Stimulated activated CD4-positive, alpha-beta T cell treated with anti-CD3 and anti-CD28 coated beads, TNF-alpha, amount 100 ng/mL, for 4 hours (primary cell): ENCODE measurements at places on chromosomes 12 and 14.

DNA sequence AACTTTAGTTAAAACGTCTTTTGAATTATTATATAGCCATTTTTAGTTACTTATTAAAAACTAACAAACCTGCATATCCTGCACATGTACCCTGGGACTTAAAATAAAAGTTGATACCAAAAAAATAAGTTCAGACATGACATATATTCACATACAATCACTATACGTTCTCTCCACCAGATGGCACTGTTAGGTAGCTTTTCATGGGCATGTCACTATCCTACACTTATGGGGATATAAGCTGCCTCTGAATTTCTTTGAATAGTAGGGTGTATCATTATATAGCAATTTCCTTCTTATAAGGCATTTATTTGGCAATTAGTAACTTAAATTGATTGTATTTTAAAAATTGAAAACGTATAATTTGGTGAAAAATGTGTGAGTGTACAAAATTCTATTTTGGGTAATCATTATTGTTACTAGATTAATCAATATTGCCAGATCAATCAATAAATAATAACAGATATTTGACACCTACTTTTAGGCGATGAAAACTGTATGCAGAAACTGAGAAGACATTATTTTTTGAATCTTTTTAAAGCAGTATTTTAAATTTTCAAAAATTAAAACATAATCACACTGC lies 31.8 kb upstream of the OR10A7 start:
- no peak for DNase-seq

- DNase-seq: no peak
Observed at GRCh38 chr12:12224240-12224940, 42.5 kb downstream of the LRP6 start.

GRCh38 chr12:53056296-53056695 lies 6.4 kb downstream of the TNS2 start:
- no peak for DNase-seq

DNA sequence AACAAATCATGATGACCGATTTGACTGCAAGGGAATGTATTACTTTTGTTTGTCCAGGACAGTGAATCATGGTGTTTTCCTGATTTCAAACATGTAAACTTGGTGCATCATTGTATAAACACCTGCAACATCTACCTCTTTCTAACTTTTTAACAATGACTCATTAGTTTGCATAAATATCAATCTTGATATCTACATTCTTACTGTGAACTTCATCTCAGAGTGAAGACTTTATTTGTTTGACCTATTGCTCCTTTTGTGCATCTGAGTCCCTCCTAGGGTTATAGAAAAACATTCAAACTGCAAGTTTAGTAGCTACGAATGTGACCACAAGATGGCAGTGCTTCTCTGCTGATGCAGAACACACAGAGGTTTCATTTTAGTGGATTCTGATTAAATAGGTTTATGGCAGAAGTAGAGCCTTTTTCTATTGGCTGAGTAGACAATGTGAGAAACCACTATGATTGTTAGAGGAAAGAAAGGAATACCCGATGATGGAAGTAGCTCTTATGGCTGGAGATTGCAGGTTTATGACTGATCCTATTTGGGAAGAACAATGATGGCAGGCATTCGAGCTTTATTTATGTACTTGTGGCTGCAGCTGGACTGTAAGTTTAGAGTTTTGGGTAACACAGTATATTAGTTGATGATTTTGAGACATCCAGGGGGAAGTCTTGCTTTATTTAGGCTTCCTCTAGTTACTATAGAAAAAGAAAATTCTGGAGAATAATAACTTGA lies 244.2 kb upstream of the OR4E1 start:
- no peak for DNase-seq

DNA sequence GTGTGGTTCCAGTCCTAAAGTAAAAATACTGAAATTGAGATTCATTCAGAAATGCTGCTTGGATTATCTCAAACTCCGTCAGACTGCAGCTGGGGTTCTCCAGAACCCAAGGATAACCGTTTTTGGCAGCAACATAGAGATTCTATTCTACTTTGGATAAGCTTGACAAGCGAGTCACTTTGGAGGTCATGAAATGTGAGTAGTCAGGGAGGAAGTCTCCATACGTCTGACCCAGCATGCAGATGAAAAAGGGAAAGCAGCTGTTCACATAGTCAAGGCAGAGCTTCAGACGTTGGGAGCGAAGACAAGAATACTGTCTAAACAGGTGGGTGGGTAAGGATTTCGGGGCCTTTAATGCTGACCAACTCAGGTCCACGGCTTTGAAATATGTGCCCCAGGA lies 14.9 kb upstream of the HSP90B1 start:
- no peak for DNase-seq

DNA sequence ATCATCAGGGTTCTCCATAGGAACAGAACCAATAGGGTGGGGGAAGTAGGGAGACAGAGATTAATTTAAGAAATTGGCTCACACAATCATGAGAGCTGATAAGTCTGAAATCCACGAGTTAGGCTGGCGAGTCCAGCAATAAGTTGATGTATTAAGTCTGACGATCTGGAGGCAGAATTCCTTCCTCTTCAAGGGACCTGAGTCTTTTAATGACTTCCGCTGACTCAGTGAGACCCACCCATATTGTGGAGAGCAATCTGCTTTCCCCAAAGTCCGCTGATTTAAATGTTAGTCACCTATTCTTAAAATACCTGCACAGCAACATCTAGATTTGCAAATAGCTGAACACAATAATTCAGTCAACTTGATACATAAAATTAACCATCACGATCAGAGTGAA lies 97.8 kb downstream of the SPTSSA start:
- no peak for DNase-seq

GRCh38 chr12:95789126-95790032 lies 1.2 kb downstream of the NTN4 start:
- no peak for DNase-seq

DNA sequence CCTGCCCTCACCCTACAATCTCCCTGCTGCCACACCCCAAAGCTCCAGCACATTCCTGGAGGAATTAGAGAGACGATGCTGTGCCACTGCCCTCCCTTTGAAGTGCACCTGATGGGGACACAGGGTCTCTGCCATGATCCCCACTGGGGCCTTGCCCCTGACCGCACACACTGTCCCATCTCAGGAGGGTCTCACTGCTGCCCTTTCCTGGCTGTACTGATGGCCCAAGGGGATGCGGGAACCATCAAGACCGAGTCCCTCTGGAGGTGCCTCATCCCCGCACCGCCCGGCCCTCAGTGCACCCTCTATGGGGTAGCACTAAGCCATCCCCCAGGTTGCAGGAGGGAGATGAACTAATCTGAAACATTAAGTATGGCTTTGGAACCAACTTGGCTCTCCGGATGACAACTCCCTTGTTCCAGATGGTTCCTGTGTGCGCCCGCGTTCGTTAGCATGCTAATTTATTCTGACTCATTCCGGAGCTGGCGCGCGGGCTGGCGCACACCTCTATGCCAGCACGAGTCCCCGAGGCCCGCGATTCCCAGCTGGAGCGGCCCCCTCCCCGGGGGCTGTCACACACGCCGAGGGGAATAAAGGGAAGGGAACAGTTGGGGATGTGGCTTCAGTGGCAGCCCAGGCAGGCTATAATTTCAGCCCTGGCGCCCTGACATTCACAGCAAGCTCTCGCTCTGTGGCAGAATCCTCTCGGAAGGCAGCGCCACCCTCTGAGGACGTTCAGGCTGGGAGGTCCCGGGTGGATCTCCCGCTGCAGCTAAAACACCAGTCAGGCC lies 34.2 kb upstream of the C14orf180 start:
- no peak for DNase-seq

GRCh38 chr12:41061192-41061591 lies 126.9 kb upstream of the PDZRN4 start:
- DNase-seq: no peak

- DNase-seq: no peak
Observed at GRCh38 chr12:104953323-104953722, 4.8 kb downstream of the SLC41A2 start.

DNA sequence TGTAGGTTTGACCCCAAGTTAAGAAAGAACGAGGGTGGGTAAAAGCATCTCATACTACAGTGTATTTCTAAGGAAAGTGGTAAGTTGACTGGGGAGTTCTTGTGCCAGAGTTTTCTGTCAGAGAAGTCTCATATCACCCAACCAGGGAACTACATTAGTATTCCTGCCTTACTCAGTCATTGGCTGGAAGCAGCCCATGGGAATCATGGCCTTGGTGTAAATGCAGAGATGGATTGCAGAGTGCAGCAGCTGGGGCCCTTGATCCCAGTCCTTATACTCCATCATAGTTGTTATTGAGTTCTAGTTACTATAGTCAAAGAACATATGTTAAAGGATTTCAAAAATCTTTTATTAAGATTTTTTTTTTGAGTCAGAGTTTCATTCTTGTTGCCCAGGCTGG lies 105.8 kb downstream of the MNAT1 start:
- no peak for DNase-seq

DNA sequence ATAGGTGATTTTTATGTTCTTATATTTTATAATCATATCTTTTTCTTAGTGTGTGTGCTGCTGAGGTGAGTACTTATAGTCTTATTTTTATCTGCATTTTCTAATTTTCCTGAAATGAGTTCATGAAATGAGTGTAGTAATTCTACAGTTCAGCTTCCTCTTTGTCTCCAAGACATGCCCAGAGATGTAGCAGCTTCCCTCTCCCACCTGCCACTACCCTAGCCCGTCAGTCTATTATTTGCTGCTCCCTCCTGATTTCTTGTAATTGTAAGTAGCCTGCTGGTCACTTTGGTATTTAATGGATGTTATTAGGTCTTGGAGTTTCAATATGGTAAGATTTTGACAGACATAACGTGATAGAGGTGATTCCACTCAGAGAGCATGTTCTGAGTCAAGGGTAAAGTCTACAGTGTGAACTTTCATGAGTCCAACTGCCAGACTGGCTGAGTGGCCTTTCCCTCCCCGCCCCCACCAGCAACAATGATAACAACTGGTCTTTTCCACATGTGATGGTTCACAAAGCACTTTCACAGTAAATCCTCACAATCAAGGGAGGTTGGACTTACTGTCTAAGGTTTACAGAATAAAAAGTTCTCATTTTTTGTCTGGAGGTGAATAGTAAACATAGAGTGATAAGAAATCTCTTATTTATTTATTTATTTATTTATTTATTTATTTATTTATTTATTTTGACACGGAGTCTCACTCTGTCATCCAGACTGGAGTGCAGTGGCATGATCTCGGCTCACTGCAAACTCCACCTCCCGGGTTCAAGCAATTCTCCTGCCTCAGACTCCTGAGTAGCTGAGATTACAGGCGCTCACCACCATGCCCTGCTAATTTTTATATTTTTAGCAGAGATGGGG lies 4.2 kb upstream of the RIPK3 start:
- no peak for DNase-seq

- no peak for DNase-seq
Observed at GRCh38 chr14:79668951-79669350, 542.4 kb downstream of the DIO2 start.

DNA sequence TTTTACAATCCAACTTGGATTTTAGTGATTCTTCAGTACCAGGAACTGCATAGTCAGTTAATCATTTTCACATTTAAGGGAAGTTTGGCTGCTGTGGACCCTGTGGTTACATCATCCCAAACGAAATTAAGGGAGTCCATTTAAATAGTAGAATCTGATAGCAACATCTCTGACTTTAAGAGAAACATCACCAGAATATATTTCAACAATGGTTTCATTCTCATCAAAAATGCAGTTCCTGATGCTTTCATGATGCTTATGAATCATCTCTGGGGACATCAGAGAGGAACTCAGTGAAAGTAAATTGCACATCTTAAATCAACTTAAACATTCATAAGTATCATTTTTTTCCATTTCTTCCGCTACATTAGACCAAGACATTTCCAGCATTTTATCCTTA lies 1170.7 kb downstream of the FSCB start:
- DNase-seq: no peak

DNA sequence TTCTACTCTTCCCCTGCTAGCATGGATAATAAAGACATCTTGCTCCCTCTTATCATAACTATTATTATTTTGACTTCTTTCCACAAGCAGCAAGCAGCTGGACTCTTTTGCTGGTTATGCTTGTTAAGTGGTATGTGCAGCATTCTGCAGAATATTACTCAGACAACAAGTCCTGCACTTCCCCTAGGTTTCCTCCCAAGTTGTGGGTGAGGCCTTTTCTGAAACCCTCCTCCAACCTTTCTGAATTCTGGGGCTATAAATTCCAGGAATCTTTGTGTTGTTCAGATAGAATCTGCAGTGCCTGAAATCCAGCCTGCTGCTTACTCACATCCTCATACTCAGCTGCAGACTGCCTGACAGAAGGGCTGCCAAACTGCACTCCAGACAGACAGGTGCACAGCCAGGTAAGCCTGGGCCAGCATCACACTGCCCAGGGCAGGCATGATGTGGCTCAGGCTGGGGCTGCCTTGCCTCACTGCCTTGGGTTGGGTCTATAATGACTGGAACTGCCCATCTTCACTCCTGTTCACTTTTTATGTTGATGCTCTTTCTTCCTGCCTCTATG lies 6.2 kb upstream of the DHRS2 start:
- no peak for DNase-seq

- DNase-seq: no peak
Observed at GRCh38 chr12:124605883-124606774, 38.7 kb upstream of the NCOR2 start.

GRCh38 chr12:13973996-13974395 lies 7.4 kb downstream of the GRIN2B start:
- no peak for DNase-seq

GRCh38 chr12:2251526-2252209 lies 198.9 kb downstream of the CACNA1C start:
- no peak for DNase-seq

- DNase-seq: no peak
Observed at GRCh38 chr14:60014402-60014801, 77.3 kb upstream of the PCNX4 start.

DNA sequence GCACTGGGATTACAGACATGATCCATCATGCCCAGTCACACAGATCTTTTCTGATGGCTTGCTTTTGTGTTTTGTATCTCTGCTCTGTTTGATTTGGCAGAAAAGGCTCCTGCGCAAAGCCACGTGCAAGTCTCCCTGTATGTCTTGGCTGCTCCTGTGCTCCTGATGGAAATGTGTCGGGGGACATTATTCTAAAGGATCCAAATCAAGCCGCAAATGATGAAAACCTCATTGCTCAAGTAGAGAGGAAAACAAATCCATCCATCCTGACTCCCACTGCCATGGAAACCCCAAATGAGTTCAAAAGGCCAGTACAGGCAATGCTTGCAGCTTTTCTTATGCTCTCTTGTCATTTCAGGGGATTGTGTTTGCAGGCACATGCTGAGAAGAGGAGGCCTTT lies 93.8 kb downstream of the NDUFA12 start:
- DNase-seq: no peak

DNA sequence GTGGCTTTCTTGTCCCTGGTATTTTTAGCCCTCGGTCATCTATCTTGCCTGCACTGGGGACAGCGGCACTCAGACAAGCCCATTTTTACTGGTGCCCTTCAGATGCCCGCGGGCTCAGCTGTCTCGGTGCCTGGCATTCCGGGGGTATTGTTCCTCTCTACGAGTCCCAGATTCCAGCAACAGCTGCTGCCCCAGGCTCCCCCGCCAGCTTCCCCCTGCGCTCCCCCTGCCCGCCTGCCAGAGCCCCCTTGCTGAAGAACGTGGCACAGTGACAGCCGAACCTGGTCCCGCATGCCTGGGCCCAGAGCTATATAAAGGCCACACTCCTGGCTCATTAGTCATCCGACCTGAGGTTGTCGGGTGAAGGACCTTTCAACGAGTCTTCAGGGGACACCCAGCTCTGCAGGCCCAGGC lies 10.9 kb upstream of the MYL2 start:
- no peak for DNase-seq

GRCh38 chr14:101105045-101105444 lies 201.5 kb upstream of the RTL1 start:
- DNase-seq: no peak
